ENCODE measurements at places on chromosomes 6 and 20.

- no peak for ATAC-seq
Observed at GRCh38 chr6:1395941-1396908, 6.8 kb downstream of the FOXF2 start.

DNA sequence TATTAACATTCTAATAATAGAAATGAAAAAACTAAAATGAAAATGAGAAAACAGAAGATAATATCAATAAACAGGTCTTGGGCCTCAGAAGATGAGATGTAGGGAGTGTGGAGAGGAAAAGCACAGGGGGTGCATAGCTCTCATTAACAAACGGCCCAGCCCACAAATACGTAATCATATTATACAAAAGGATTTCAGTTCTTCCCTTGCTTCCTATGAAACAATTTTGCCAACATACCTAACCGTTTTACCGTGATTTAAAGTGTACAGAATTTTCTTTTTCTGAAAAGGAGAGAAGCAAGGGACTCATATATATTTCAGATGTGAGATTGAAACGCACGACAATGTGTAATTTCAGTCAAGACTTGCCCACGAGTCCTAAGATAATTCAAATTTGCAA, 136.0 kb downstream of the HFE start:
- no peak for ATAC-seq

DNA sequence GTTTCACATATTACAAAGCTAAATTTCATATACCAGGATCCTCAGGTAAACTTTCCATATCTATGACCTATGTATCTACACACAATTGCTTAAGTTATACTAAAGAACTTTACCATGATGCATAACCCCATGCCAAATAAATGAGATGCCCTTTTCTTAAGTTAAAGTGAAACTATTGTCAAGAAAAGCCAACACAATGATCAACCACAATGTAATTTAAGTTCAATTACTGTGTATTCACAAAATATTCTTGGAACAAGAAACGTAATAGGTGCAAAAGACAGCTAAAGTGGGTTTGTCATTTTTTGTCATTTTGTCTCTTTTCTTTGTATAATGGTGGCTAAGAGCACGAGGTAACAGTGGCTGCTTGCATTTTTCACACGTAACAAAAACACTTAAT, 158.0 kb upstream of the SHLD1 start:
- ATAC-seq = peak; percentile 69

GRCh38 chr20:49542514-49542991, 25.4 kb downstream of the PTGIS start:
- ATAC-seq = no peak

DNA sequence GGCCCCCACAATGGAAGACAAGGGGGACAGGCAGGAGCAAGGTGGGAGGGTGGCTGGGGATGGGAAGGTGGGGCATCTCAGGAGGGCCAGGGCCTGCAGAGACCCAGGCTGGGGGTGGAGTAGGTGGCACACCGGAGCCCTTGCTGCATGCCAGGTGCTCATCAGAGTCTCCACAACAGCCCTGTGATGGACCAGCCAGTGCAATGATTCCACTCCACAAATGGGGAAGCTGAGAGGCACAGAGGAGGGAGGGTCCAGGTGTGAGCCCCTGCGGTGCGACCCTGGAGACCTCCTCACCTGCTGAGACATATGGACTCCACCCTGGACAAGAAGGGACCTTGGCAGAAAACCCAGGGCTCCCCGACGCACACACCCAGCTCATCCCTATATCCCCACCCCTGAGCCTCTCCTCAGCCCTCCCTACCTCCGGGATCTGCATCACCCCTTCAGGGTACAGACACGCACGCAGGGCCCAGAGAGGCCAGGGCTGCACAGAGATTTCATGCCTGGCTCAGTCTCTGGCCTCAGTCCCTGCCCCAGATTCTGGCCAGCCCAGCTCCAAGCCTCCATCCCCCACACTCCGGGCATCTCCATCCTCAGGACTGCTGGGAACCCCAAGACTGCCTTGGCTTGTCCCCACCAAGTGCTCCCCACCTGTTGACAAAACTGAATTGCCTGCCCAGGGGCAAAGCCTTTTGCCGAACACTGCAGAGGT, 7.1 kb upstream of the GRM4 start:
- no peak for ATAC-seq

All from activated CD4-positive, CD25-positive, alpha-beta regulatory T cell treated with anti-CD3 and anti-CD28 coated beads, Interleukin-2, amount 50 U/mL, for 24 hours (primary cell).